Tibial nerve (tissue), 4 donors: ENCODE measurements at places on chromosomes 7 and 10. TPM values are rescaled to one million over a fixed set of nuclear protein-coding genes. Genes with fewer than 3 reads are reported as not detected.

GRCh38 chr7:3399858-3400257 lies 98.8 kb downstream of the SDK1 start:
- no peaks in the 10 kb centered on the region for H3K27me3 ChIP-seq
- H3K27ac ChIP-seq: no peak overlapping the region
- H3K4me1 ChIP-seq: no peaks in the 10 kb centered on the region
- no peak for DNase-seq
- H3K36me3 ChIP-seq: no peaks in the 10 kb centered on the region

Gene COBL
- 18.1 TPM for total RNA-seq

Gene STEAP2
- total RNA-seq: 61.5 TPM

Gene REPIN1
- total RNA-seq: 65.8 TPM

Gene DNAH11
- total RNA-seq: 0.20 TPM

GRCh38 chr10:127687548-127687947 lies 49.4 kb upstream of the FOXI2 start:
- H3K4me1 ChIP-seq: no peaks in the 10 kb centered on the region
- H3K27ac ChIP-seq: no peak overlapping the region

DNA sequence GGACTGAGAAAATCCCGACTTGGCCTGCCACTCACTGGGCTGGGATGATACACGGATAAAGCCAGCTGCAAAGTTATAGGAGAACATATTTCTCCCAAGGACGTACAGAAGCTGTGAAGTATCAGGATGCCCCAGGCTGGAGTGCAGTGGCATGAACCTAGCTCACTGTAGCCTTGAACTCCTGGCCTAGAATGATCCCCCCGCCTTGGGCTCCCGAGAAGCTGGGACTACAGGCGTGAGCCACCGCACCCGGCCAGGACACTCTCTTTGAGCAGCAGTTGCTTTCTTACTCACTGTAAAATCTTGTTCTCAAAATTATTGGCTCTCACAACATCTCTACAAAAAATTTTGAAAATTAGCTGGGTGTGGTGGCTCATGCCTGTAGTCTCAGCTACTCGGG lies 50.4 kb downstream of the CLEC2L start:
- no peak overlapping the region for H3K27ac ChIP-seq
- DNase-seq: no peak
- H3K4me1 ChIP-seq: no peaks in the 10 kb centered on the region
- H3K4me3 ChIP-seq: no peak overlapping the region
- H3K27me3 ChIP-seq: no peaks in the 10 kb centered on the region

DNA sequence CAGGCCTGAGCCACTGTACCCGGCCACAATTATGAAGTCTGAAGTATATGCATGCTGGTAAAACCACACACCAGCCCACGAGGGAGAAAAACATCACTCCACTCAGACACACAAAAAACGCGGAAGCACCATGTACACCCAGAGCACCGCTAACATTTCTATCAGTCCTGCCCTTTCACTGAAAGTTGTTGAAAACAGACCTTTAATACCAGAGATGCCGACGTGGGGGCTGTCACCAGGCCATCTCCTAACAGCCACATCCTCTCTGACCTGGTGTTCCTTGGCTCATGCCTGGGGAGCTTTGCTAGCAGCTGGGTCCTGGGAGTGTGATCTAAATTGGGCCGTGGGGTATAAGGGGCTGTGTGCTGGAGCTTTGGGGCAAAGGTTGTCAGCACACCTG lies 49.8 kb downstream of the BAIAP2L1 start:
- H3K4me1 ChIP-seq: no peaks in the 10 kb centered on the region
- H3K27me3 ChIP-seq: no peaks in the 10 kb centered on the region
- H3K4me3 ChIP-seq: no peak overlapping the region
- no peaks in the 10 kb centered on the region for H3K36me3 ChIP-seq
- H3K27ac ChIP-seq: no peak overlapping the region
- no peak for DNase-seq

DNA sequence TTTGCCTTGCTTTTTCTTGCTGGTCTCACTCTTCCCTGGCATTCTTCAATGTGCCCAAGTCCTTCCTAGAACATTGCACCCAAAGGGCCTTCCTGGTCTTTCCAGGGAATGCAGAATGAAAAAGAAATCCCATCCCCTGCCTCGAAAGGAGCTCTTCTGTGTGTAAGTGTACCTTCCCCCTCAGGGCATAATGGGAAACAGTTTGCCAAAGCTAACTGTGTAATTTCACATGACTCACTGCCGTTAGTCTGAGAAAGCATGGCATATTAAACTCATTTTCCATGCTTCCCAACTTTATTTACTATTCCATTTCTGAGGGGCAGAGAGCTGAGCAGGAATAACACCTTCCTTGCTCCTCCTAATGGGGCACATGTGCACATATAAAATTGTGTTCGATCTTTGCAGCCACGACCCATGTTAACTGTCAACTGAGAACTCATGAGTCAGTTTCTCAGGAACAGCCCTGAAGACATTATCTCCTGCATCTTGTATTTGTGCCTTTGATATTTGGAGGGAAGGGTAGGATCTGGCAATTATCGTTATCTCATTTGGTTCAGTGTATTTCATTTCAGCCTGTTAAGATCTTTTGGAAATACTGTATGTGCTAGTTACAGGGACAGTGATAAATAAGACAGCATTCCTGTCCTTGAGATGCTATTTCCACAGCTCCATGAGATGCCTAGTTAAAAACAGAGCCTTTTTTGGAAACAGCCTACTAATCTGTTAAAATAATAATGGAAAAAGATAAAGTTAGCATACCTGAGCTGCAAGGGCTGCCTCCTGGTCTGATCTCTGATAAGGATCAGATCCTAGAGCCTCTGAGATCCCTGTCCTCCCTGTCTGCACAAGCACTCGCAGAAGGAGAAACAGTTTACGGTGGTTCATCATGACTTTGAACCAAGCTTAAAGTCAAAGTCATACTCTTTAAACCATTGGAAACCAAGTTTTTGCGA lies 42.3 kb downstream of the IKZF1 start:
- no peak overlapping the region for H3K4me3 ChIP-seq
- no peaks in the 10 kb centered on the region for H3K36me3 ChIP-seq
- peaks cover 5% of the 10 kb centered on the region for H3K4me1 ChIP-seq
- DNase-seq: no peak
- no peak overlapping the region for H3K27ac ChIP-seq
- no peaks in the 10 kb centered on the region for H3K27me3 ChIP-seq

DNA sequence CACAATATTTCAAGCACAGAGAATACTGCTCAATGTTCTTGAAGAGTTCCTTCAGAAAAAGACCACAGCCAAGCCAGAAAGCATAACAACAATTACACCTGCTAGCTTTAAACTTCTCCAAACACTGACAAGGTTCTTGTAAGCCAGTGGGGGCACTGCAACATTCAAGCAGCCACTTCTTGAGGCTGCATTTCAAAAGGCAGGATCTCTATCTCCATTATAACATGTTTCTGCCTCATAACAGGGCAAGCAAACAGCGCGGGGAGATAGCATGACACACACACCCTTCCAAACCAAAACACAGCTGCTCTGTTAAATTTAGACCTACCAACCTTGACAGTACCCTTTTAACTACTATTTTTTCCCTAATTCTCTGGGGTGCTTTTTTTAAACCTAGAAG lies 30.8 kb downstream of the CHCHD3 start:
- no peaks in the 10 kb centered on the region for H3K27me3 ChIP-seq
- H3K36me3 ChIP-seq: no peaks in the 10 kb centered on the region
- no peak overlapping the region for H3K27ac ChIP-seq
- DNase-seq: no peak
- peaks cover 9% of the 10 kb centered on the region for H3K4me1 ChIP-seq

Gene GTPBP10
- 18.2 TPM for total RNA-seq

Gene INHBA
- 19.7 TPM for total RNA-seq

Gene TSPAN12
- total RNA-seq: 7.1 TPM

DNA sequence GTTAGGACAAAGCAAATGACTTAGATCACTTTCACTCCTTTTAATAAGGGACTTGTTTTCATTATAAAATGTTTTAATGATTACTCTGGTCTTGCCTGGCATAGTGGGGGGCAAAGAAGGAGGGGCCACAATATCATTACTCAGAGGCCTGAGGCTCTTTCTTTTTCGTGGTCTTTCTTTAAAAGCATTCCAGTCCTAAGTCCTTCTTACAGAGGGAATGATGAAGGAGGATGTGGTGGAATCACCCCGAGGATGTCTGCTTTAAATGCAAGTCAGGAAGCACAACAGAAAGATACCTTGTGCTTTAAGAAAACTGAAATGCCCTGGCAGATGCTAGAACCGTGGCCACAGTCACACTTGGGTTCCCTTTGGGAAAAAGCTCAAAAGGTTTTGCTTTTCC lies 379.1 kb downstream of the INHBA start:
- H3K36me3 ChIP-seq: no peaks in the 10 kb centered on the region
- no peak overlapping the region for H3K4me3 ChIP-seq
- no peak for DNase-seq
- no peaks in the 10 kb centered on the region for H3K4me1 ChIP-seq
- H3K27me3 ChIP-seq: no peaks in the 10 kb centered on the region

Gene PLXNA4
- total RNA-seq: 12.6 TPM

- no peaks in the 10 kb centered on the region for H3K27me3 ChIP-seq
- H3K36me3 ChIP-seq: no peaks in the 10 kb centered on the region
- H3K27ac ChIP-seq: no peak overlapping the region
- H3K4me1 ChIP-seq: no peaks in the 10 kb centered on the region
- no peak for DNase-seq
These were observed 14.6 kb upstream of the FAM180A start for GRCh38 chr7:135763261-135763660.

Gene CCDC146
- 17.6 TPM for total RNA-seq

Gene TRIM73
- total RNA-seq: 2.8 TPM

DNA sequence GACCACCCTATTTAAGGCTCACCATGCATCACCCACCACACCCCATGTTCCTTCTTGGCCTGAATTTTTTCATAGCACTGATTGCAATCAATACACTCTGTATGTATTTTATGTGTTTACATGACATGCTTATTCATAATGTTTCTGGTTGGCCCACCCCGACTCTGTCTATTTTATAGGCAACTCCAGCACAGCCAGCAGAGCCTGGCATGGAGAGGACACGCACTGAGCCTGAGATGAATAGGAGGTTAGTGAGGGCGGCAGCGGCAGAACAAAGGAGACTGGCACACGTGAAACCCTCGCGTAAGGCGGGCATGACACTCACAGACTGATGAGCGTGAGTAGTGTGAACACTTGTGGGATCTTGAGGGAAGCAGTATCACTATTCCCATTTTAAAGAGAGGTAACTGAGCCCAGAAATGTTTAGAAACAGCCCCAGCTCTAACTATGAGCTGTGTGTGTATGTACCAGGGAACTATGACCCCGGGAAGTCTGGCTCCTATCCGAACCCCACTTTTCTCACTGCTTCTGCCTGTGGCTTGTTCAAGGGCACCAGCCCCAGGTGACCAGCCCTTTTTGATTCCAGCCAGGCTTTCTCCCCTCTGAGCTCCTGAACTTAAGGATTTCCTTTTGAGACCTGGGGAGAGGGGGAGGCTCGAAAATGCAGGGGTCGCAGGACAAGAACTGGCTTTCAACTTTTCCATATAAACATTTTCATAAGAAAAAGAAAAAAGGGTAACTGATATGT lies 113.3 kb downstream of the ARHGAP22 start:
- H3K36me3 ChIP-seq: no peaks in the 10 kb centered on the region
- no peak for DNase-seq
- H3K4me3 ChIP-seq: no peak overlapping the region
- H3K4me1 ChIP-seq: no peaks in the 10 kb centered on the region

DNA sequence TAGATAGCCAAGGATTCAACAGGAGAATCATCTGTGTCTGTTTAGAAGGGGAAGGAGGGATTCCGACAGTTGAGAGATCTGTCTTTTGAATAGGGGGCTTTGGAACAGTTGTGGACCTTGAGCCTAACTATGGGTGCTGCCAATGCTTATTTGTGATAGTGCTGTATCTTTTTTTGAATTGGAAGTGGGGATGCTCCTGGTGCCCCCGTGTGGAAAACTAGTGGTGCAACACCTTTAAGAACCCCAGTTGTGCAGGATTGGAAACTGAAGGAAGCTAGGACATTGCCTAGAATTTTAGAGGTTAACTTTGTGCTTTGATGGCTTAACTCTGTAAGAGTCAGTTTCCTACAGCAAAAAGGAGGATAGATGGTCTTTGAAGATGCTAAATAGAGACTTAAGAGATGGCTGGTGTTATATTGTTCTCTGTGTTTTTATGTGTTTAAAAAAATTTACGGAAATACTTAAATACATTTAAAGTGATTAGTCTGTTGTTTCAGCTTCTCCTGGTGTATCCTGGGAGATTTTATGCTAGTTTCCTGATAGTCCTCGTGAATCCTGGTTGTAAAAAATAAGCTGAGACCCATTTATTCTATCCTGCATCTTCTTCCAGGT lies 69.3 kb downstream of the AP3M1 start:
- DNase-seq: peak; percentile 48
- H3K27me3 ChIP-seq: no peaks in the 10 kb centered on the region
- H3K4me1 ChIP-seq: peaks cover 27% of the 10 kb centered on the region

Gene NME8
- not detected for total RNA-seq

DNA sequence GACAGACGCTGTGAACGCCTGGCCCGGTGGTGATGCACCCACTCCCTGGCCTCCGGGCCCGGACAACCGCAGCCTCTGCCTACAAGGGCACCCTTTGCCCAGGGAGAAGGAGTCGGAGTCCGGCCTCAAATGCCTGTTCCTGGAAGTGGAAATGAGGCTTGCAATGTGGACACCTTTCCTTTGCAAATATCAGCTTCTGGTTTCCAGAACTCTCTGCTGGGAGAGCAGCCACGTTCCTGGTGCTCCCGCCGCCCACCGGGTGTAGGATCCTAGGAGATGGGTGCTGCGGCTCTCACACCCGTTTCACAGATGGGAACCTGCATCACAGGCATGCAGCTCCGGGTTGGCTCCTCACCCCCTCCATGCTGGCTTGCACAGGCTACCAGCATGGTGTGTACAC lies 2.9 kb downstream of the FOXL3 start:
- H3K36me3 ChIP-seq: no peaks in the 10 kb centered on the region
- peaks cover 3% of the 10 kb centered on the region for H3K27me3 ChIP-seq
- H3K4me1 ChIP-seq: peaks cover 5% of the 10 kb centered on the region
- H3K27ac ChIP-seq: no peak overlapping the region

- peaks cover 12% of the 10 kb centered on the region for H3K36me3 ChIP-seq
- no peak overlapping the region for H3K4me3 ChIP-seq
- no peak overlapping the region for H3K27ac ChIP-seq
- DNase-seq: no peak
- H3K27me3 ChIP-seq: no peaks in the 10 kb centered on the region
These were observed 81.7 kb downstream of the DLG5 start for GRCh38 chr10:77844713-77845445.

GRCh38 chr7:98058186-98058585 lies 48.5 kb upstream of the LMTK2 start:
- DNase-seq: no peak
- H3K4me3 ChIP-seq: no peak overlapping the region
- peaks cover 9% of the 10 kb centered on the region for H3K27me3 ChIP-seq
- H3K27ac ChIP-seq: no peak overlapping the region
- H3K36me3 ChIP-seq: no peaks in the 10 kb centered on the region
